Activated CD8-positive, alpha-beta memory T cell treated with anti-CD3 and anti-CD28 coated beads for 4 hours (primary cell): ENCODE measurements at places on chromosomes 6 and 20.

- no peak for DNase-seq
These were observed 3.8 kb upstream of the LPA start for GRCh38 chr6:160667639-160668481.

DNA sequence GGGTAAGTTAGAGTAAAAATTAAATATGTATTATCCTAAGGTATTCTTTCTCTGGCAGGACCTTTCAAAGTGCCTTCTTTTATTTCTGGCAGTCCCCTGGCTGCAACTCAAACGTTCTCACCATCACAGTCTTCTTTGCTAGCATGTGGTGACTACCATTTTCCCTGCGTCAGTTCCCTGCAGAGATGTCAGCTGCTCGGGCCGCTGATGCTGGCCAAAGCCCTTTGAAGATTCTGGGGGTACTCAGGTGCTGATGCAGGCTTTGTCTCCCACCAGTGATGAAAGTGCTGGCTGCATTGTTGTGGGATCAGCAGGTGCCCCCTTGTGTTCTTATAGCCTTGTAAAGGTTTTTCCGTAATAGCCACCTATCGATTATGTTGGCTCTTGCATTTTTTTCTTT lies 140.1 kb downstream of the BTBD3 start:
- DNase-seq = no peak

DNA sequence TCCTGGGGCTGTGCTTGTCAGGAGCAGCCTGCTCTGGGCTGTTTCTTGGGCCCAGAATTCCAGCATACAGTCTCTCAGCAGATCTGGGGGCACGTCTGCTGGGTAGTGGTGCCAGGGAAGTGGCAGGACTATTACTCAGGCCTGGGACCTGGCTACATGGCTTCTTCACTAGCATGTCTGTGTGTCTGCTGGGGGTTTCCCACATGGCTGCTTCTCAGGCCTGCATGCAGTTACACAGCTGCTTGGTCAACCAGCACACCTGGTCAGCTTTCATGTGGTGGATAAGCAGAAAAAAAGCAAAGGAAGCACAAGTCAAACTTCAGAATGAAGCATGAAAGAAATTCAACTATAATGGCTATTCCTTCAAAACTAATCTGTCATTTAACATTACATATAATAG lies 316.2 kb upstream of the NOX3 start:
- DNase-seq = no peak

- DNase-seq = no peak
These were observed 25.0 kb downstream of the HEBP2 start for GRCh38 chr6:138428944-138429598.

DNA sequence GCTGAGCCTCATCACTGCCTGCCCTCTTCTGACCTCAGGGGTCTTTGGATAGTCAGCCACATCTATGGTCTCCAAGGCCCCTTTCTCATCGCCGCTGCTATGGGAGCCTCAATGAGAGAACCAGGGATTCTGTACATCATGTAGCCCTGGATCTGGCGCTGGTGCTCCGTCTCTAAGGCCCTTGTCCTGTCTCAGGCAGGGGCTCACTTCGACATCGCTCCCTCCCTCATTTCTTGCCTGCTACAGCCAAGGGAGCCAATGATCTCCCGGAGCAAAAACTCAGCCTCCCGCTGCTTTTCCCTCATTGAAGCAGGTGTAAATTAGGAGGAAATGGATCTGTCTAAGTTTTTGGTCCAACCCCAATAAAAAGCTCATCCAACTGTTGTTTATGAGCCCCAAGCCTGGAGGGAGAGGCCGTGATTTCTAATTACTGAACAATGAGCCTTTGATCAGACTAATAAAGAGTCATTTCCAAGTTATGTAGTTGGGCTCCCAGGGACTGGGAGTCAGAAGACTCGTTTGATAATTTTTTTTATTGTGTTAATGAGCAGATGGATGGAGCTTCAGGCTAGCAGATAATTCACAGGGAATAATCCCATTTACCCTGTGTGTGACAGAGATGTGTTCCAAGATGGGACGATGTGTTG lies 30.9 kb downstream of the LBP start:
- no peak for DNase-seq

DNA sequence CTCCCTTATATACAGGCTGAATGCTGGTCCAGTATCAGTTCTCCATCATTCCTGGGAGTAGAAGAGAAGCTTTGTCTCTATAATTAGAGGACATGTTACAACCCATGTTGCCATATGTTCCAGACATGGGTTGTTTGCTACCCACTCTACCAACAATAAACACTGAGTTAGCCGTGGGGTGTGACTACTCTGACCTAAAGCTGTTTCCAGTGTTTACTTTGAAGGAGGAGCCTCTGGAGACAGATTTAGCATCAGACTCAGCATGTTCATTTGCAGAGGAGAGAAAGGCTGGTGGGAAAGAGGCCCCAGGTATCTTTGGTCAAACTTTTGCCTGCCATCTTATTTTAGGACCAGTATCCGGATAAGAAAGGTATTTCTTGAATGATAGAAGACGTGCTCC lies 157.9 kb upstream of the SNX9 start:
- no peak for DNase-seq

DNA sequence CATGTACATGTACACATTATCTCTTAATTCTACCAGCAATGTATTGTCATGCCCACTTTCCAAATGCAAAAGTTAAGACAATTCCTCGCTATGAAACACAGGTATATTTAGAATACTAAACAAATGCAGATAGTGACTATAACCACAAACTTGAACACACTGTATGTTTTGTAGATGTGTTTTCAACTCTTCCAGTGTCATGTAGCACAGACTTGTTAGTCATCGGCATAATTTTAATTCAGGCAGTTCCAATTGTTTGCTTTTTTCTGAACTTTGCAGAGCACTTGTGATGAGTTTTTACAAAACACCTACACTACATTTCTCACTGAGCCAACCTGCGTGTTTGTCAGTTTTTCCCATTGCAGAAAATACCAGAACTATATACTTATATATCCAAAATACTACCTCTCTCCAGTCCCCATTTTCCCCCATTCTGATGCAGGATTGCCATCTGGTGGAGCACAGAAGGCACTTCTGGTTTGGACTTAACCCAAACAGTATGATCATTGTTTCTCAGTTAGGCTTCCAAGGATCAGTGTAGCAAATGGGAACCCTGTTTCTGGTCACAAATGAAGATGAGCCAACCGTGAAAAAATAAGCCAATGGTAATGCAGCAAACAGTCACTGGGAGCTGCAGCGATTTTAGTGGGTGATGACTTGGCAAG lies 143.4 kb downstream of the ADGRB3 start:
- no peak for DNase-seq

- DNase-seq = no peak
These were observed 105.8 kb downstream of the RNF144B start for GRCh38 chr6:18492972-18493371.

GRCh38 chr6:20159781-20160540 lies 52.3 kb downstream of the MBOAT1 start:
- DNase-seq = no peak

GRCh38 chr6:3796719-3797041 lies 45.2 kb upstream of the PXDC1 start:
- DNase-seq = no peak

GRCh38 chr6:136764517-136764993 lies 27.7 kb downstream of the MAP3K5 start:
- DNase-seq = no peak

GRCh38 chr6:26121141-26122004 lies 34.1 kb downstream of the HFE start:
- DNase-seq = no peak

GRCh38 chr6:44245912-44246662 lies 814 bp upstream of the HSP90AB1 start:
- peak; percentile 69 for DNase-seq

DNA sequence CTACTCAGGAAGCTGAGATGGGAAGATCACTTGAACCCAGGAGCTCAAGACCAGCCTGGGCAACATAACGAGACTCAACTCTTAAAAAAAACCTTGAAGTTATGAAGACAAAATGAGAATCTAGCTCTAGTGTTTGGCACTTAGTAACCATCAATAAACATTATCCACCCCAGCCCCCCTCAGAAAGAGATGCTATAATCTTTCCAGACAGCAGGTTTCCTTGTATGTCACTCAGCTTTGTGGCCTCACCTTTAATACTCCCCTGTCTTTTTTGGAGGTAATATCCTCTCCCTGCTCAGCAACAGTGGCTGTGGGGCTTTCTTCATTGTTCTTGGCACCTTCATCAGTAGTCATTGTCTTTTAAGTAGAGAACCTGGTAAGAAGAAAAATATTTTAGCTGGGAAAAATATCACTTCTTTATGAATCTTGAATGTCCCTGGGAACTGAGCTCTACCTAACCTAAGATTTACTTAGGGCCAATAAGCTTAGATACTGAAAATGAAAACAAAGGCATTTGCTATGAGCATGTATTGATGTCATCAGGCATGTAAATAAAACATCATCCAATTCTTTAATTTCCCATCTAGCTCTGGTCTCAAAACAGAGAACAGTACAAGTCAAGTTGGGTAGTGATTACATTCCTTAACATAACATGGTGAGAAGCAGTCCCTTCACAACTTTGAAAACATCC lies 46.1 kb downstream of the FKBP5 start:
- DNase-seq = no peak

GRCh38 chr20:17617212-17617867 lies 47.5 kb downstream of the DSTN start:
- no peak for DNase-seq

DNA sequence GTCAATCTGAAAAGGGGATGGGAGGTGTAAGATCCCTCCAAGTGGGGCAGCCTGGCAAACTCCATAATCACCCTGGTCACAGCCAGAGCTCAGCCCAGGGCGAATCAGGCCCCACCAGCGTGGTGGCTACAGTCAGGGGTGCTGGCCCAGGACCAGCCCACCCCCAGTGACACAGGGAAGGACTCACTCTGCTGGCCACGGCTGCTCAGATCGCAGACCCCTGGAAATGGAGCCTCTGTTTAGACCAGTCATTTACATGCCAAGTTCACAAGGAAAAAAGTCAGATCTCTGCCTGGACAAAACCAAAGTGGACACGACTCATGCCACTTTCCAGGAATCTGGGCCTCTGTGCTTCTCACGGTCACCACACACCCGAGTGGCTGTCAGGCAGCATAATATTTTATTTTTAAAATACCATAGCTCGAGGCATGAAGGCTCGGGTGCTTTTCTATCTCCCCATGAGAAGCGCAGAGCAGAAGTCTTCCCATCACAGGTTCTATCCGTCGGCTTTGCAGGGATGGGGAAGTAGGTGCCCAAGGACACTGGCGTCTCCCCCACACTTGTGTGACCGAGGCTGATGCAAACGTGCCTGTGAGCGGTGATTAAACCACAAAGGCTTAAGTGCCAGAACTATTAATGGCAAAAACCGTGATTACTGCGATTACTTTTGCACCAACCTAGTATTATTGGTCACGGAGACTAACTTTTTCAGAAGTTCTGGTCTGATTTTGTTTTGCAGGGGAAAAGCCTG lies 13.0 kb downstream of the PXDC1 start:
- DNase-seq = no peak

DNA sequence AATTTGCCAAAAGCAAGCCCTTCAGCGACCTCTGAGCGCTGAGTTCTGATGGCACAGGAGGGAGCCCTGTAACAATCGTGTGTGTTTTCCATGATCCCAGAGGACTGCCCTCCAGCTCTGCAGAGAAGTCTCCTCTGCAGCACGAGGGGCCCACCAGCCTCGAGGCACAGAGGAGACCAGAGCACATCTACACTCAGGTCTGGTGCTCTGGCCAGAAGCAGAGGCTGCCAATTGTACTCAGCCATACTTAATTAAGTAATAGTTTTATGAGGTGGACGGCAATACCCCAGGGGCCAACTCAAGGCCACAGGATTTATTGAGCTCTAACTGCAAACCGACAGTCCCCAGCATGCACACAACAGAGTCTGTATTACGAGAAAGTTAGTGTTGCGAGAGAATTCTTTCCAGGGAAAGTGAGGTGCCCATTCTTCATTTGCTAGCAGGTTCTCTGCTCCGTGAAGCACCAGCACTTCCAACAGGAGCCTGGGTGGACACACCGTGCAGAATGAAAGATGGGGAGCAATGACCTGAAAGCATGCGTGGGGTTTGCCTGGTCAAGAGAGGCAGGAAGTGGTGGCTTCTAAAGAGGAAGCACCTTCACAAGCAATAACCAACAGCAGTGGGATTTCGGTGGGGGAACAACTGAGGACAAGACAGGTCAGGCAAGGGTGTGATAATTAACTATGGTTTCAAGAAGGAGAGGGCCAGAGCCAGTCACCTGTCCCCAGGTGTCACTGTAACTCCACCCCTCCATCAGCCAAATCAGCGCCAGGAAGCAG lies 92.8 kb upstream of the FOXC1 start:
- DNase-seq = no peak
